T-helper 2 cell (primary cell): ENCODE measurements at places on chromosomes 7 and 10.

DNA sequence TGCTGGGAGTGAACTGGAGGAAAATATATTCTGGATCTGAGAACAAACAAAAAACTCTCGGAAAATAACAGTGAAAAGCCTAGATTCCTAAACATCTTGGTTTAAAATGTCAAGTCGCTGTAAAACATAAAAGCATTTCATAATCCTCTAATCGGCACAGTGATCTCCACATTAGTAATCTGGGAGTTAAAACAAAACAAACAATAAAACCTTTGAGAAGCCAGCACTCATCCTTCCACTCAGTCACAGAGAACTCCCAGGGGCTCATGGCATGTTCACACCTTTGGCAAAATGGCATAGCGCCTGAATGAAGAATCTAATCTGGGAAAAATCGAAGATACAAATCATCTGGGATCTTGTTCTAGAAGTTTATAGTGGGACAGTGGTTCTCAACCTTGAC lies 24.1 kb upstream of the HPS1 start:
- DNase-seq: no peak

DNA sequence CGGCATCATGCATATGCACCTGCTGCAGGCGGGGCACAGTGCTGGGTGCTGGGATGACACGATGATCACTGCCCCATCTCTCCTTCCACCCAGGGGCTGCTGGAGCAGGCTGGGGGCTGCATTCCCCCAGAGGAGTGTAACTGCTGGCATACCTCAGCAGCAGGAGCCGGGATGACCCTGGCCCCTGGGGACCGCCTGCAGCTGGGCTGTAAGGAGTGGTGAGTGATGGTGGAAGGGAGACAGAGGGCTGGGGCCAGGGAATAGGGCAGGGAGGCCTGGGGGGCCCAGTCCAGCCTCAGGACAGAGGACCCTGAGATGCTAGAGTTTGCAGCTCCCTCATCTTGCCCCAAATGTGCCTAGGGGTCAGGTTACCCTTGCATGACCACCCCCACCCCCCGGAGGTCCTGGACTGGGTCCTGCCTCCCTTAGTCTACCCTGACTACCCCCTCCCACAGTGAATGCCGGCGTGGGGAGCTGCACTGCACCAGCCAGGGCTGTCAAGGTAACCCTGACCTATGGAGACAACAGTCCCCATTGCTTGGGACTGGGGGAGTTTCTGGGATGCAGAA lies 14.5 kb upstream of the ZNF862 start:
- DNase-seq: no peak

- DNase-seq: no peak
These were observed 106.4 kb upstream of the GPR26 start for GRCh38 chr10:123559823-123560092.

- DNase-seq: no peak
These were observed 187.0 kb upstream of the CCDC6 start for GRCh38 chr10:60093317-60093716.

GRCh38 chr7:109282726-109283125 lies 713.1 kb downstream of the DNAJB9 start:
- no peak for DNase-seq

GRCh38 chr10:111993321-111993720 lies 190.2 kb downstream of the GPAM start:
- no peak for DNase-seq

DNA sequence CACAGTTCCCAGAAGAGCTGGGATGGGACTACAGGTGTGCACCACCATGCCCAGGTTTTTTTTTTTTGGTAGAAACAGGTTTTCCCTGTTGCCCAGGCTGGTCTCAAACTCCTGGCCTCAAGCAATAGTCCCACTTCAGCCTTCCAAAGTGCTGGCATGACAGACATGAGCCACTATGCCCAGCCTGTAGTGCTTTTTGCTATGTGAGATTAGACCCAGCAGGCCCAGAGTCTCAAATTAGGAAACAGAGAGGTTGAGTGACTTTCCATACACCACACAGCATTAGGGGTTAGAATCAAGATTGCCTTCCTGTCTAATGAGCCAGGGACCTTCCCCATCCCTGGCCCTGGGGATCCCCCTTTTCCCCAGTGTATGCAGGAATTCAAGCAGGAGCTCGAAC lies 90.8 kb upstream of the KCTD7 start:
- DNase-seq: no peak

GRCh38 chr7:70660154-70660818 lies 471.7 kb upstream of the GALNT17 start:
- no peak for DNase-seq

DNA sequence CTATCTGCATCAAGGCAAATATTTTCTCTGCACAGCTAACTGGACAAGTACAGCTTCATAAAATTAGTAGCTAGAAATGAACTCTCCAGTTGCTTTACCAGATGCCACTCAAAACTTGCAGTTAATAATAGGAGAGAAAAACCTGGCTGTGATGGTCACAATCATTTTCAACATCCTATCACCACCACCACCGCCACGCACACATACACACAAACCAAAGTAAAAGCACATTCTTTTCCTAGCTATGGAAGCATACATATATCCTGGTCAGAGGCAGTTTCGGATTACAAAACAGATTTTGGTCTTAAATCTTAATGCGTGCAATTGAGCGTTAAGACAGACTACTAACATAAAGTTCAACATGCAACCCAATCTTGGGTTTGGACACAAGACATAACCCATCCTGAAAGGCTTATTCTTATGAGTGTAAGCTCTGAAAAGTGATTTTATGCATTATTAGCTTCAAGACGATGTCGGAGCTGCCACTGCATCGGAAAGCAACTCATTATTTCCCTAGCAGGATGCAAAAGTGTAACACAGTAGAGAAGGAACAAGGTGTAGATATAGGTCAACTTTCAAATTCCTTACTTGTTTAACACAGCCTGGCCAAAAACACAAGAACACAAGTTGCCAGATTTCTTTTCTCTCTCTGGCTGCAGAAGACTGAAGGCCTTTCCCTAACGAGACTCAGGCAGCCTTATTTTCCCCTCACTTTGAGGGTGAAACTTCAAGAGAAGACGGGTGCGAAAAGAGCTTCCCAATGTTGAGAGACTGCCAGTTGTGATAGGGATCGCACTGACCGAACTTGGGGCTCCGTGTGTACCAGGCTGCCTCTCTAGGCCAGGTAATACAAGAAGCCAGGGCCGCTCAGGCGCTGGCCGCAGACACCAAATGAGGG lies 1.2 kb downstream of the CACUL1 start:
- no peak for DNase-seq

GRCh38 chr10:133520193-133520738 lies 6.9 kb upstream of the CYP2E1 start:
- peak; percentile 92 for DNase-seq

DNA sequence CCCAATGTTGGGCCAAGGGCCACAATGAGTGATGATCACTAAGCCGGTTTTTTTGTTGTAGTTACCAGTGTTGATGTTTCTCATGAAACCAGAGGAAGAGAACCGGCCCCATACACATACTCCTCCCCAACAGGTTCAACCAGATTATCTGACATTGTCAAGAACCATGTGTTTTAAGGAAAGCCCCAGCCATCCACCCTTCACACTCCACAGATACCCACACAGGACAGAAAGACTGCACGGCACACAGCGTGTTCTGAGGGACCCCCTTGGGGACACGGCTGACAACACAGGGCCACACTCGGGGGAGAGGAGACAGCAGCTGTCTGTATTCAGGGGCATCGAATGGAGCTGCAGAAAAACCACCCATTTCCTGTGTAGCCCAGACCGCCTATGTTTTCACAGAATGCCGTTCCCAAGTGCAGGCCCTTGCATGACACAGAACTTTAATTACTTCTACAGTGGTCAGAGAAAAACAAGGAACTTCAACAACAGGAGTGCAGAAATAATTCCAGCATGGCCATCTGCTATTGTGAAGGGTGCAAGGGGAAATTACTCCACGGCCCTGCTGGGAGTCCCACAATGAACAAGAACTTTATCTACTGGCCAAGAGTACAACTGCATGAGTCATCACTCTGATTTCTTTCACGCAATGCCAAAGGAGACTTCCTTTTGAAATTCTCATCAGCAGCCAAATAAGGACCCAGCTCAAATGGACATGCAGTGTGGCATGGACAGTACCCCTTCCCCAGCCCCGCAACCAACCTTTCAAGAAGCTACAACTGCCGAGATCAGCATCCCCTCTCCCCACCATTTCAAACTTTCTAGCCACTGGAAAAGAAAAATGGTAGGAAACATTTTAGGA lies 2.3 kb downstream of the KLF6 start:
- no peak for DNase-seq

GRCh38 chr10:71923138-71923692 lies 41.0 kb upstream of the CHST3 start:
- no peak for DNase-seq

DNA sequence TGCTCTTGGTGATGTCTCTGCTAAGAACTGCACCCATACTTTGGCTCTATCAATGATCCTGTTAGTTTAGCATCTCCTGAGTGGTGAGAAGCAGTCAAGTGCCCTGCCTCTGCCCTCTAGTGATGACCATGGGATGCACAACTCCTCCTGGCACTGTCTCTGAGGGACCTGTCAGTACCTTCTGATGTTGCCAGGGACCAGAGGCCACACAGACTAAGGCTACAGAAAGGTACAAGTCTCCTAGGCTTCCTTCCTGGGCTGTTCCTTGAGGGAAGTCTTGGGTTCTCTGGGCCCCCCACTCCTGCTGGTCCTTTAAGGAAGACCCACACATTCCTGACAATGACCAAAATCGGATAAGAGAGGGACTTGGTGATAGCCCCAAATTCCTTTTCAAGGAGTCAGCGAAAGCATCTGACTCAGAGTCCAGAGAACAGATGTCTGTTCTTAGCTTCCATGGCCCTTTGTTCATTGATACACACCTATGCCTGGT lies 15.3 kb downstream of the NKX2-3 start:
- no peak for DNase-seq

DNA sequence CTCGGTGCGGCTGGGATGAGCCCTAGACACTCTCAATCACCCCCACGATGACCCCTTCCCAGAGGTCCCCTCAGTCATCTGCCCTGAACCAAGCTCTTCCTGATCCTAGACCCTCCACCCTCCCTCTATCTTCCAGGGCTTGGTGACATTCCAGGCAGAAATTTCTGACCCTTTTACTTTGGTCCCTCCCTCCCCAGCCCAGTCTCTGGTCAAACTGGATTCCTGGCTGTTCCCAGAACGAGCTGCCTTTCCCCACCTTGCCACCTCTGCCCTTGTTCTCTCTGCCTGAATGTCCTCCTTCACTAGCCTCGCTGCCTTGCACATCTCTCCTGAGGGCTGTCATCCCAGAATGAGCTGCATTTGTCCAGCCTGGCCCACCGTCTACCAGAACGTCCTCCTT lies 1.3 kb upstream of the CLDN4 start:
- DNase-seq: no peak

DNA sequence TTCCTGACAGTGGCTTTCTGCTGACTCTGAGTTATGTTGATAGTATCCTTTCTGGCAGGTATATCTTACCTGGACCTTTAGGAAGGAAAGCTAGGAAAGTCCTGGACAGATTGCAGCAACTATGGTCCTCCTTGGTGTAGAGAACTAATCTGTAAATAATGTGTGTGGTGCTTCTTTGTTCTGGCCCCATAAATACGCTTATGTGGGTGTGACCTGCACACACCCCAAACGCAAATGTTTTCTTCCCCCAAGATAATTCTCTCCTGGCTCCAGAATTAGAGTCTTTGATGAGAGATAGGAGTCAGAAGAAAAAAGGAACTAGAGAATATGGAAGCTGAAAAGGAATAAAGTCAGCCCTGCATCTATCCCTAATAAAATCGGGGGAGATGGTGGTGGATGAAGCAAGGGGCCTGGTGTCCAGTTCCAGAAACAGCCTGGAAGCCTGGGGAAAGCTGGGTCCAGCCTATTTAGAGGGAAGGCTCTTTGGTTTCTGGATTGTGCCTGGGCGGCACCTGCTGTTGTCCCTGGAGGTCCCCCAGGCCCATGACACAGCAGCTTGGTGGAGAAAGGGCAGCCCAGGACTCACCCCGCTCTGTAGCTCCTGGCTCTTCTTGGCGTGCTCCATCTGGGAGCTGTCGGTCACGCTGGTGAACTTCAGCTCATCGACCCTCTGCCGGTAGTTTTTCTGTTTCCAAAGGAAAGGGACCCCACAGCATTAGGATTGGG lies 38.2 kb downstream of the NRAP start:
- DNase-seq: no peak

GRCh38 chr7:56078196-56078595 lies 14.1 kb downstream of the SUMF2 start:
- DNase-seq: no peak

DNA sequence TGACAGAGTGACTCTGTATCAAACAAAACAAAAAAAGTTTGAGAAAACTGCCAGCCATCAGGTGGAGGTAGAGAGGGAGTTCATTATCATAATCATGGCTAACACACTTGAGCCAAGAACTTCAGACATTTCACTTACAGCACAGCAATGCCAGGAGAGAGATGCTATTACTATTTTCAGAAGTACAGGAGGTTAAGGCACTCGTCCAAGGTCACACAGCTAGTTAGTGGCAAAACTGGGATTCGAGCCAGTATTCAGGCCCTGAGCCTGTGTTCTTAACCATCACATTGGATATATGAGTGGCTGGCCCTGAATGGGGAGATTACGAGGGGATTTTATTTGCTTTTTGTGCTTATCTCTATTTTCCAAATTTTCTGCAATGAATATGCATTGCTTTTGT lies 24.8 kb upstream of the UNC5B start:
- DNase-seq: no peak

GRCh38 chr7:151631570-151631952 lies 111.9 kb upstream of the RHEB start:
- peak; percentile 49 for DNase-seq

- DNase-seq: no peak
These were observed 26.7 kb downstream of the YWHAG start for GRCh38 chr7:76332078-76332477.

DNA sequence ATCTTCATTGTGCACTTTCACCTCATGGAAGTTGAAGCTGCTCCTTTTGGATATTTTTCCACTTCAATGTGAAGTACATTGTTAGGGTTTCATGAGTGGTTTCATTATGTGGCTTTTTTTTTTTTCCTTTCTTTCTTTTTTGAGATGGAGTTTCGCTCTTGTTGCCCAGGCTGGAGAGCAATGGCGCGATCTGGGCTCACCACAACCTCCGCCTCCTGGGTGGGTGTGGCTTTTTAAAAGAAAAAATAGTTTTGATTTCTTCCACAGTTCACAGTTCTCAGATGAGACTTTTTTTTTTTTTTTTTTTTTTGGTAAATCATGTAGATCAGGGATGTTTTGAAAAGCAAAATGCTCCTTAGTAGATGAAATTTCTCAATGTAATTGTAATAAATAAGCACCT lies 652.3 kb upstream of the ANKRD30A start:
- no peak for DNase-seq

GRCh38 chr7:68542831-68543230 lies 1055.4 kb upstream of the AUTS2 start:
- DNase-seq: no peak

GRCh38 chr7:139092090-139092796 lies 17.3 kb downstream of the ZC3HAV1 start:
- no peak for DNase-seq
